ENCODE measurements at places on chromosomes 5 and 9.

DNA sequence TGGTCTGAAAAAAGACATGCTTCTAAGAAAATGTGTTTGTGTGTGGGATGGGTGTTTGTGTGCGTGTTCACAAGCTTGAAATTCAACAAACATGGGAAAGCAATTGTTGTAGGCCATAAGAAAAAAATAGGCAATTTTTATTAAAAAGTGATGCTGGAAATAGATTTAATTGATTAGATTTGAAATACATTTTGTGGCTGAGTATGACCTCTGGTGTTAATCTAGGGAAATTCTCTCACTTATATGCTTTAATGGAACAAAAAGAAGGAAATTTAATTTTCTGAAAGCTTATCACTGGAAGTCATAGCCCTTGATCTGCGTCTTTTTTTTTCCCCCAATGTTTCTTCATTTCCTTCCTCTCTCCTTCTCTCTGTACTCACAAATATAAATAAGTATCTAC lies 3.5 kb upstream of the KCNN2 start:
- DNase-seq, result no peak

GRCh38 chr5:168147568-168148360 lies 143.7 kb upstream of the WWC1 start:
- DNase-seq, result no peak

GRCh38 chr9:71403106-71403505 lies 281.7 kb upstream of the TRPM3 start:
- DNase-seq, result no peak

DNA sequence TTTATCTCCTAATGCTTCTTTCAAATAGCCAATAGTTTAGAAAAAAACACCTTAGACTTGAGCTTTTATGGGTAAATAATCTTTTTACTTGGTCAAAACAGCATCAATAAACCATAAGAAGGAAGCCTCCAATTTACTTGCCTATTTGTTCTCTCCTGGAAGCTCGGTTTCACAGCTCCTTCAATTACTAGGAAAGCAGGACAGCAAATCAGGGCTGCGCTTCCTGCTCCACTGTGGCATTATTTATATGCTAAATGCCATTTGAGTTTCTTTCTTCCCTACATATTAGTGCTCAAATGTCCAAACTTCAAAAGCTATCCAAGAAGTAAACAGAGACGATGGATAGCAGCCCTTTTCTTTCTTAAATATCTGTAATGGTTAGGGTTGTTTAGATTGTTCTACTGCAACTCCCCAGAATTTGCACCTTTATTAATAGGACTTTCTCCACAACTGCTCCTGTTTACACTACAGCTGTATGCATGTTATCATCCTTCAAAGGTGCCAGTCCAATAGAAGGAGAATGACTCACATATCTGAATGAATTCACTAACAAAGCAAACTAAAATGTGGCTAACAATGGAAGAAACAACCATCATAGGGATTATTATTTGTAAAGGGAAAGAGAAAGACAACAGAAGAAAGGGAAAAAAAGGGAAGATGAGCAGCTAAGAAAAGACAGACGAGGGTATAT lies 58.7 kb downstream of the MED27 start:
- DNase-seq, result no peak

- no peak for DNase-seq
Observed at GRCh38 chr5:32136342-32136741, 37.8 kb downstream of the GOLPH3 start.

- no peak for DNase-seq
Observed at GRCh38 chr5:78534905-78535200, 113.7 kb downstream of the LHFPL2 start.
